Smooth muscle cell of bladder (primary cell): ENCODE measurements at places on chromosomes 1 and 21. TPM values are rescaled to one million over a fixed set of nuclear protein-coding genes. Genes with fewer than 3 reads are reported as not detected.

ADORA1 gene
- 16.5 and 19.5 TPM in 2 replicates for total RNA-seq

LCE2B gene
- not detected in 2 replicates for total RNA-seq

HOOK1 gene
- total RNA-seq: under 0.01 TPM in 1 of 2 replicates, not detected in the other

S100A16 gene
- total RNA-seq: 84.3 and 106 TPM in 2 replicates

SELE gene
- total RNA-seq: not detected in 2 replicates

MAP1LC3C gene
- total RNA-seq: 0.14 and 0.18 TPM in 2 replicates

ZNF695 gene
- 0.65 and 0.71 TPM in 2 replicates for total RNA-seq

USP21 gene
- 4.7 and 5.1 TPM in 2 replicates for total RNA-seq

DIRAS3 gene
- 2.5 and 2.8 TPM in 2 replicates for total RNA-seq

TNFRSF4 gene
- total RNA-seq: 0.14 and 0.18 TPM in 2 replicates

WNT2B gene
- total RNA-seq: 4.1 and 19.2 TPM in 2 replicates

NTRK1 gene
- total RNA-seq: under 0.01 TPM in 1 of 2 replicates, not detected in the other

OR2T1 gene
- not detected in 2 replicates for total RNA-seq

TACSTD2 gene
- total RNA-seq: 0.09 and 0.14 TPM in 2 replicates

RBM11 gene
- not detected in 2 replicates for total RNA-seq

KIAA1614 gene
- 6.7 and 7.0 TPM in 2 replicates for total RNA-seq

LHX8 gene
- total RNA-seq: 1.00 TPM in 1 of 2 replicates, not detected in the other

PRAMEF26 gene
- total RNA-seq: not detected in 2 replicates

TEX50 gene
- not detected in 2 replicates for total RNA-seq

CRNN gene
- total RNA-seq: not detected in 2 replicates

CDK18 gene
- total RNA-seq: under 0.01 and 0.55 TPM in 2 replicates

RGS13 gene
- 0.14 and 0.28 TPM in 2 replicates for total RNA-seq

HPCA gene
- under 0.01 and 0.18 TPM in 2 replicates for total RNA-seq

TRNP1 gene
- 9.7 and 15.7 TPM in 2 replicates for total RNA-seq

DENND2C gene
- 1.4 and 1.8 TPM in 2 replicates for total RNA-seq

CD34 gene
- total RNA-seq: 0.14 and 0.28 TPM in 2 replicates
